Effector CD8-positive, alpha-beta T cell (primary cell): ENCODE measurements at places on chromosomes 1 and 21.

- no peak for DNase-seq
Observed at GRCh38 chr1:75130865-75131564, 3.2 kb upstream of the LHX8 start.

- DNase-seq = no peak
Observed at GRCh38 chr21:34595457-34595856, 19.5 kb downstream of the RCAN1 start.

- DNase-seq = no peak
Observed at GRCh38 chr1:14015917-14016316, 315.9 kb downstream of the PRDM2 start.

DNA sequence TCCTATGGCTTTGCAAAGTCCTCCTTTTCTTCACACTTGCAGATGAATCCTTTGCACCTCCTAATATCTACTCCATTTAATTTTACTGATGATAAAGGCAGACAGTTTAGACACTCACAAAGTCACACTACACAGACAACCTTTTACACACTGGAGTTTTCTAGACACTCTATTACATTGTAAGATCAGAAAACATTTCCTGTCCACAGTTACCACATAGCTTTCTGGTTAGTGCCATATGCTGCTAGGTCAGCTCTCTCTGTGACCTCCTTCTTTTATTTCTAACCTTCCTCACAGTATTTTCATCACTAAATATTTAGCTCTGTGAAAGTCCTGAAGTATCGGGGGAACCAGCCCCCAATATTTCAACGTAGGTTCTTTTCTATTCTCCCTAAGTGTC lies 5.1 kb downstream of the SH2D1B start:
- no peak for DNase-seq

DNA sequence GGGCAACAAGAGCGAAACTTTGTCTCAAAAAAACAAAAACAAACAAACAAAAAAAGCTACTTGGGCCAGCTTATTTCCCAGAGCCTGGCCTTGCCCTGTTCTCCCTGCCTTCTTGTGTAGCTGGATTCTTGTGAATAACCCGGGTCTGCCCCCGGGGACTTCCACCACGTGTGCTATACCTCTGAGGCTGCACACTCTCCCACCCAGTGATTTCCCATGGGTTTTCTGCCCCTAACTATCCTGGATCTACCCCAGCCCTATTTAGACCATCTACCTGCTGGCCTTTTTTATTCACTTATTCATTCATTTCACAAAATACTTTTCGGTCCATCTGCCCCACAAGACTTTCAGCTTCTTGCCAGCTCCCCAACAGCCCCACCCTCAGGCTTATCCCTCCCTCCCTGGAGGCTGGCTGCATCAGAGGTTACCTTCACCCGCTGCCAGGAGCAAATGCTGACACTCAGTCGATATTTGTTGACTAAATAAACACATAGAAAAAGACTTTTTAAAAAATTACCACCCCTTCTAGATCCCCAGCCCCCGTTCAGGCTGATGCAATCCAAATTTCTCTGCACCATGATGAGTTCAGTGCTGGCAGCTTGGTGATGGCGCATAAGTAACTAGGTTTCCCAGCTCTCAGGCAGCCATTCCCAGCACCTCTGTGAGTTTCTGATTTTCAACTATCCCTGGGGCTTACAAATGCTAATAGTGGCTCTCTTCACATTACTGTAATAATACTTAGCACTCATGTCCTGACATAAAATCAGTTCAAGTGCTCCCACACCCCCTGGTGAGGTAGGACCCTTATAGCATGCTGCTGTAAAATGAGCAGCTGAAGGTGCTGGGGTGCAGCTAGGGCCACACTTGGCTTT lies 30.7 kb upstream of the TARBP1 start:
- DNase-seq = no peak
